Trophoblast cell (in vitro differentiated cells and primary cell): ENCODE measurements at places on chromosomes 3 and 15.

- peak; percentile 11 for DNase-seq
These were observed 45.0 kb upstream of the FGF12 start for GRCh38 chr3:192772240-192772894.

GRCh38 chr3:141181819-141182218 is 49.8 kb upstream of the PXYLP1 start:
- DNase-seq: no peak

- peak; percentile 56 for DNase-seq
These were observed 11.9 kb downstream of the FAIM start for GRCh38 chr3:138620431-138620830.

GRCh38 chr3:53503195-53503594 is 8.8 kb downstream of the CACNA1D start:
- DNase-seq: no peak

- DNase-seq: no peak
These were observed 25.0 kb upstream of the BFSP2 start for GRCh38 chr3:133374708-133375402.
